ENCODE measurements at places on chromosomes 2 and 18.

- no peak for DNase-seq
These were observed 245.0 kb upstream of the MGAT5 start for GRCh38 chr2:134008837-134009236.

DNA sequence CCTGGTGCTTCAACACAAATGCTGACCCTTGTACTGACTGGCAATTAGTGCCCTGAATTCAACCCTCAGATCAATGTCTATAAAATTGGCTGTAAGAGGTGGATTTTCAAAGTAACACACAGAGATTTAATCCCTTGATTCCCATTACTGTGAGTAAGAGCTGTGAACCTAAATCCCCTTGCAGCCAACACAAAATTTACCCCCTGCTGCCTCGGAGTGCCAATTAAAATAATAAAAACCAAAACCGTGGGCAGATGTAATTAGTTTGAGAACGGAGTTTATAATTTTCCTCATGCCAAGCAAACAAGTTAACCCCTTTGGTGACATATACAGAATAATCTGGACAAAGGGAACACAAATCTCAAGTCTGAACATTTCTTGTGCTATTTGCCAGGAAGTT lies 55.8 kb upstream of the REV1 start:
- DNase-seq: no peak

- no peak for DNase-seq
These were observed 31.9 kb upstream of the GNAL start for GRCh38 chr18:11657152-11657551.

DNA sequence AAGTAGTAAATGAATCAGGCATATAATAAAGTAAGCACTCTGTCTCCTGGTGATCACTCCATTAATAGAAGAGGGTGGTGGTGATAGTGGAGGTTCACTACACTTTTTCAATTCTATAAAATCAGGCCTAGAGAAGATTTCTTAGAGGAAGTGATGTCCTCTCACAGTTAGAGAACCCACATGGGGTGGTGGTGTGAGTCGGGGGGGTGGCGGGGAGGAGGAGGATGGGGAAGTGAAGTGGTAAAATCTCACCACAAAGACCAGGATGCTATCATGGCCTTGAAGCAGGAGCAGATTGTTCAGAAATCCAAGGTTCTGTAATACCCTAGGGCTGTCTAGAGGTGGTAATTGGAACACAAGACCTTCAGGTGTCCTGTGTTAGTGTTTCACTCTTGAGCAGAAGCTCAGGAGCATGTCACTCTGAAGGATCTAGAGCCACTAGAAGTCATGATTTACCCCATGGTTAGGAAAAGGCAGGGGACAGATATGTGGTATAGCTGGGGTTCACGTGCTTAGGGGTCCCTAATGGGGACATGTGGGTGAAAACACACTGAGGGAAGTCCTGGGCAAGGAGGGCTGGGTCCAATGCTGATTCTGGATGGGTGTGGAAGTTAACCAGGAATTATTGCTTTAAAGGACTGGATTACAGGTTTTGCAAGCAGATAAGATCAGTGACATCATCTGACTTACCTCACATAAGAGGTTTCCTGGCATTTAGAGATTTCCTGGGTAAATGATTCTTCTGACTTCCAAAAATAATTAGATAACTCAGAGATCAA lies 31.0 kb downstream of the RNF125 start:
- peak; percentile 51 for DNase-seq

DNA sequence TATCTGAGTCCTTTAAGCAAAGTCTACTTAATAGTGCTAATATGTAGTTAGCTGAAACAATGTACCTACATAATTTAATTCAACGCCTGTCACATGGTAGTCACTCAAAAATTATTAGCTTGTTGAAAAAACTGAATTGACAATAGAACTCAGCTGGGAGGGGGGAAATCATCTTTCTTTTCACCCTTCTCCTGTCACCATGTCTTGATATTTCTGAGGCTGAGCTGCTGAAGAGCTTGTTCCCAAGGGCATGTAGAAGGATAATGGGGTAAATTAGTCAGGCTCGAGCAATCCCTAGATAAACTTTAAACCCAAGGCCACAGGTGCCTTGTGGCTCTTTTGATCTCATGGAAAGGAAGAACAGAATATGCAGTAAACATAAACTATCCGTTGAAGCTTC lies 339.6 kb upstream of the LRATD1 start:
- DNase-seq: no peak

- no peak for DNase-seq
These were observed 624.5 kb downstream of the NR4A2 start for GRCh38 chr2:155708071-155708470.

DNA sequence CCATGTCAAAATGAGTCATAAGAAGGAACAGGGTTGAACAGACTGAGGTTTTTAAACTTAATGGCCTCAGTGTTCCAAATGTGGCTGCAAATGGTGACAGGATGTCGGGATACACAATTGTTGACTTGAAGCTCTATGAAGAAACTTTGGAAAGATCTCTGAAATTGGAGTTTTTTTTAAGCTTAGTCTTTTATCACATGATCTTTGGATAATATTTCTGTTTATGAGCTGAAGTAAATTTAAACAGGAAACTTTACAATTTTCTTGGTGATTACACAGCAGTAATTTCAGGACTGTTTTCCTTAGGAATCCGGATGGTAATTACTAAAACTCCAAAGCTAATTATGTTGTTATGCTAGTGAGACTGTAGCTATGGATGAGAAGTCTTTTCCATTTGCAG lies 199.1 kb upstream of the NRXN1 start:
- no peak for DNase-seq

- DNase-seq: no peak
These were observed 216.5 kb upstream of the FN1 start for GRCh38 chr2:215652388-215652787.

DNA sequence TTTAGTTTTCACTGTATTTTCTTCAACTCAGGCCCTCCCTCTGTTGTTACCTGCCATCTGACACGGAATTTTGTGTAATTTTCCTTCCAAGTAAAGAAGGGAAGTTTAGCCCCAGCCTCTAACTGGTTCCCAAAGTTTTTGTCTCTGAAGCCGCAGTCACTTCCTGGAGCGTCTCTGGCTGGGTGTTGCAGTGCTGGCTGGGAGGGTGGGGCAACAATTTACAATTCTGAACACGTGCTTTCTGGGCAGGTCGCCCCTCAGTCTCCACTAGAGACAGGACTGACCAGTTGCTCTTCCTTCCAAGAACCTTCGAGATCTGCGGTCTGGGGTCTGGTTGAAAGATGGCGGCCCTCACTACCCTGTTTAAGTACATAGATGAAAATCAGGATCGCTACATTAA lies 3.5 kb downstream of the CNDP2 start:
- peak; percentile 56 for DNase-seq

DNA sequence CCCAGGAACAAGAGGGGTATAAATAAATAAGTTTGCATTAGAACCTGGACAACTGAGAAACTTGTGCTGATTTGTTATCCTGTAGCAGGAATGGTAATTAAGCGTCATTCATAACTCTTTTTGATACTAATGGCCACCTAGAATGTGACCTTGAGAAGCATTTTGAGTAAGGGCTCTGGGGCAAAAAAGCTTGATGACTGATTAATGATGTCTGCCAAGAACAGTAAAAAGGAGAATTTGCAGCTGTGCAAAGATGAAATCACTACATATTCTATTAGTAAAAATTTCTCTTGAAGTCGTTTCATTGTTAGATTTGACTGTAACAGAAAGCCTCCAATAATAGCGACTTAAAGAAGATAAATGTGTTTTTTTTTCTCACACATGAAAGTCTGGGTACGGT lies 157.7 kb downstream of the PRKCE start:
- DNase-seq: no peak

Data from activated CD4-positive, alpha-beta T cell treated with anti-CD3 and anti-CD28 coated beads for 48 hours (primary cell).